ENCODE measurements at places on chromosomes 13 and 19.

GRCh38 chr13:91986761-91987483, 588.5 kb downstream of the GPC5 start:
- DNase-seq = no peak

DNA sequence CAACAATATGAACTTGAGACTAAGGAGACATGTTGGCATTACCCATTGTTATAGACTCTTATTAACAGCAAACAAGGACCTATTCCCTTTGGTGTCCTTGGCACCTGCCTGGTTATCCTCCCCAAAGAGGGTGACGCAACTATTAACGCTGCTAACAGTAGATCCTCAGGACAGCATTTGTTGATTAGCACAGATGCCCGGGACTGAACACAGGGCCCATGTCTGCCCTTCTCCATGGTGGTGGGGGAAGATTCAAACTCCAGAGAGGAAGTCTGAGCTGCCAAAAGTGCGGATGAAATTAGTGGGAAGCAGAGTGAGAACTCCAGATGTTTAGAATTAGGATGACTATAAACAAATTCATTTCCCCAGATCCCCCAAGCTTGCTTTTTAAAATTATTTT, 101.2 kb upstream of the RAP2A start:
- no peak for DNase-seq

- peak; percentile 55 for DNase-seq
These were observed 1.9 kb upstream of the NKPD1 start for GRCh38 chr19:45162608-45163143.

DNA sequence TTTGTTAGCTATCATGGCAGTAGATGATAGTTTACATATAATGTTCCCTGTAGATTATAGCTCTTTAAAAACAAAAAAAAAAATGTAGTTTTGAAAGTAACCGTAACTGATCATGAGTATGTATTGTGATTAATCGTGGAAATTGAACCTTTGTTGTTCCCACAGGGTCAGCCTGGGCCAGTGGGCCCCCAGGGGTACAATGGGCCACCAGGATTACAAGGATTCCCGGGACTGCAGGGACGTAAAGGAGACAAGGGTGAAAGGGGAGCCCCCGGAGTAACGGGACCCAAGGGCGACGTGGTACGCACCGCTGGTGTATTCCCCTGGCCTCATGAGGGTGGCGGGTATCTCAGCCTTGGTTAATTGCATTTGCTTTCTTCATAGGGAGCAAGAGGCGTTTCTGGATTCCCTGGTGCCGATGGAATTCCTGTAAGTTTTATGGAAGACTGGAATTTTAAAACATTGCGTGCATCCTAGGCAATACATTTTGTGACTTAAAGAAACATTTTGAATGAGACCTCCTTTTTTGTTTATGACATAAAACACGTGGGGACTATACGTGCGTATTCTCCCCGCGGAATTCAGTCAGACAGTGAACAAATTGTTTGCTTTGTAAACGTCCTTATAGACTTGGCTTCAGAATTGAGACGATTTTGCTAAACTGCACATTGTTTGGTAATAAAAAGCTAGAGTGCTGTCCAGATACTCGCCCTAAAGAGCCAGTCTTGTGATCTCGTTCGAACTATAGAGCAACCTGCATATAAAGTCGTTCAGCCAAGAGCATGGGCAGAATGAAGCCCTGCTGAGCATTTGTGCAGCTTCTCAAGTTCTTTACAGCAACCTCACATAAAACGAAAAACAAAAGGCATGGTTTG, 117.7 kb downstream of the COL4A2 start:
- no peak for DNase-seq

- DNase-seq = no peak
These were observed 487.8 kb downstream of the KCTD12 start for GRCh38 chr13:76398425-76398824.

GRCh38 chr13:43567608-43568007, 219.2 kb downstream of the ENOX1 start:
- no peak for DNase-seq

GRCh38 chr19:4707956-4708650, 15.5 kb downstream of the DPP9 start:
- no peak for DNase-seq

- DNase-seq = no peak
These were observed 1729.5 kb upstream of the SPRY2 start for GRCh38 chr13:82070416-82070815.

DNA sequence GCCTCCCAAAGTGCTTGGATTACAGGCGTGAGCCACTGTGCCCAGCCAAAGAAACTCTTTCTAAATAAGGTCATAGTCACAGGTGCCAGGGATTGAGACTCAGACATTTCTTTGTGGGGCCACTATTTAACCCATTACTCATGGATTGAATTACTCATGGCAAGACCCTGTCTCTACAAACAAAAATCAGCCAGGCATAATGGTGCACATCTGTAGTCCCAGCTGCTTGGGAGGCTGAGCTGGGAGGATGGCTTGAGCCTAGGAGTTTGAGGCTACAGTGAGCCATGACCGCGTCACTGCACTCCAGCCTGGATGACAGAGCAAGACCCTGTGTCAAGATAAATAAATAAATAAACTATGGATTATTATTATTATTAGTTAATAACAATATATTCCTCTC, 3.6 kb upstream of the KLF2 start:
- DNase-seq = no peak

GRCh38 chr19:9219489-9219888, at the start of gene OR7D4:
Gene OR7D4, minus strand, starts transcription at chr19:9219589. Its CDS starts 4,752 bp downstream, at chr19:9214837.
- DNase-seq = no peak

- DNase-seq = peak; percentile 99
These were observed at the start of the genes MED29 and PAF1 for GRCh38 chr19:39390751-39391437. Gene MED29, plus strand, starts transcription at chr19:39391378. Its CDS starts 45 bp downstream, at chr19:39391423. Gene PAF1, minus strand, starts transcription at chr19:39391106. Its CDS starts 242 bp downstream, at chr19:39390864.

GRCh38 chr19:58252102-58252685, 23.5 kb downstream of the ZNF544 start:
- no peak for DNase-seq

- DNase-seq = no peak
These were observed 3.3 kb upstream of the CHAMP1 start for GRCh38 chr13:114310956-114311355.

GRCh38 chr19:3433313-3433712, 47.0 kb downstream of the SMIM24 start:
- DNase-seq = no peak

DNA sequence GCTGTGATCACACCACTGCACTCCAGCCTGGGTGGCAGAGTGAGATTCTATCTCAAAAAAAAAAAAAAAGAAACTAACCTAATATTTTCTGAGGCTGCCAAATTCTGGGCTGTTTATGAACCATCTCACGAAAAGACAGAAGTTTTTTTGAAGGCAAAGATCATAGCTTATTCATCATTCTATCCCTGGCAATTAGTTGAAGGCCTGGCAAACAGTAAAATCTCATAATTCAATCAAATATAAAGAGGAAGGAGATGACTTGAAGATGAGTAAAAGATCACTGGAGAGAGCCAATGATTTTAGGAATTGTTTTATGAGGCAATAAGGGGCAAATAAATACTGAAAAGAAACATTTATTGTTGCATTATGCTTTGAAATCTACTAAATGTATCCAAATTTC, 216.5 kb downstream of the DCLK1 start:
- no peak for DNase-seq

GRCh38 chr13:111947876-111948275, 119.1 kb upstream of the SOX1 start:
- no peak for DNase-seq

DNA sequence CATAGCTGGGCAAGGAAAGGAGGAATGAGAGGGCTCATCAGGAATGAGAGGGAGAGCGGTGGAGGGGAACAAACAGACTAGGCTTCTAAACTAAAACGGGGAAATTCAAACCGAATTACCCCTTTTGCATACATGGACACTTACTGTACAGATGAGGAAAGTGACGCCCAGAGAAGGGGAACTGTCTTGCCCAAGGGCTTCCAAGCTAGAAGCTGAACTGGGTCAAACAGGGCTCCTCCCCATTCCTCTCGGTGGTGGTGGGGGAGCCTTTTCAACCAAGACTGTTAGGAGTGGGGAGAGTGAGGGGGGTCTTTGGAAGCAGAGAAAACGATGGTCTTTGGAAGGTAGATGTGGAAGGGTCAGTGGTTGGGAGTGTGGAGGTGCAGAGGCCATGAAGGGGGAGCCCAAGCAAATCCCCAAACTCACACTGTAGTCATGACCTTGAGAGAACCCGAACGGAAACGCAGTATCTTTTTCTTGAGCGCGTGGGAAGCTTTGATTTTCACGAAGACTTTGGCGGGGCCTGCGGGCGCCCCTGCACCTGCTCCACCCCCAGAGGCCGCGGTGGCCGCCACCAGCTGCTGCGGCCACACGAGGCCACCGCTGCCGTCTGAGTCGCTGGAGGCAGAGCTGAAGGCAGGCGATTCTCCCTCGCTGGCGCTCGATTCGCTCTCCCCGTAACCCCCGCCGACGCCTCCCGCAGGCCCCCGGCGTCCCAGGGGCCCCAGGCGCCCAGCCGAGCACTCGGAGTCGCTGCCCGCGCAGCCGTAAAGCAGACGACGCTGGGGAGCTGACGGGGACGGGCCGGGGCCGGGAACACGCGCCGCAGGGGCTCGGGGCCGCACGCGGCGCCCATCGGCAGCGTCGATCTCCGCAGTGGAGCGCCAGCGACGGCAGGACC, 12.3 kb upstream of the GNG8 start:
- no peak for DNase-seq

- no peak for DNase-seq
These were observed 36.3 kb upstream of the MLNR start for GRCh38 chr13:49183672-49184325.

GRCh38 chr19:49104229-49104864, 9.8 kb upstream of the LIN7B start:
- DNase-seq = no peak

DNA sequence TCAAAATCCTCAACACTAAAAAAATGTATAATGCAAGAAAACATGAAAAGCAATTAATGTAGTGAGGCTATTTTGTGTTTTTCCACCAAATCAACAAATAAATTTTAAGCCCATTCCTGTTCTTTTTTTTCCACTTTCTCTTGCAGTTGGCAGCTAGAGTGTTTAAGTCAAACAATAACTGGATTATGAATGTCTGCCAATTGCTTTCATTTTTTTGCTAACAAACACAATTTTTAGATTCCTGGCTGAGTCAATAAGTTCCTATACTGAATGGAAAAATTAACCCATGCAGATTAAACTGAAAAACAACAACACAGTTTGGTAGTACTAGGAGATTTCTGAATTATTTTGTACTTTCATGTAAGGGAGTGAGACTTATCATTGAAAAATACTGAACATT, 232.4 kb downstream of the SLITRK5 start:
- no peak for DNase-seq

DNA sequence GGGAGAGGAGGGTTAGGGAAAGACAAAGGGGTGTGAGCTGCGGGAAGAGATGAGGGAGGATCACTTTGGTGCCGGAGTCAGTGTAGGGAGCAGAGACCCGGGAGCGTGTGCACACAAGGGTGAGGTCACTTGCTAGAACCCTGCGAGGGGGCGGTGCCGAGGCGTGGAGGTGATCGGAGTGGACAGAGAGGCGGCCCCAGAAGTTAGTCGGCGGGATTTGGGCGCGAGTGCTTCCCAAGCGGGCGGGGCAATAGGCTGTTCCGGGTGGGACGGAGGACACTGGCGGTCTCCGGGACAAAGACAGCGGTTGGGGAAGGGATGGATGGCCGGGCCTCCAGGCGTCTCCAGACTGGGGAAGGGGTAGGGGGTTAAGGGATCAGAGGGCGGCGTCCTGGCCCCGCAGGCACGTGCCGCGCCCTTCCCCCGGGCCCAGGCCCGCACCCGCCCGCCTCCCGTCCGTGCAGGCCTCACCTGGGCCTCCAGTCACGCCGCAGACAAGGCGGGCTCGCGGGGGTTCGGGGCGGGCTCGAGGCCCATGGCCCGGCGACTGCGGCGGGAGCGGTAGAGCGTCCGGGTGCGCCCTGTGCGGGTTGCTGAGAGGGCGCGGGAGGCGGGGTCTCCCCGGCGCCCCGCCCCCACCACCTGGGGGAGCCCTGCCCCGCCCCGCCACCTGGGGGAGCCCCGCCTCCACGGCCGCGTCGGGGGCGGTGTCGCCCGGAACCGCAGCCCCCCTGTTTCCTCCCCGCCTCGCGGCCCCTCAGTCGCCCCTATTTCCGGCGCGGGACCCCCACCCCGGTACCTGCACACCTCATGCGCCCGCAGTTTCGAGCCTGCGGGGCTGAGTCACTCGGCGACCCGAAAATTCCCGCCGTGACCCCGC, at the start of gene LPAR2:
LPAR2 (minus strand) TSS at position 600 of the 880 bp plus-strand sequence. CDS start 945 bp downstream, outside the sequence.
- peak; percentile 24 for DNase-seq

DNA sequence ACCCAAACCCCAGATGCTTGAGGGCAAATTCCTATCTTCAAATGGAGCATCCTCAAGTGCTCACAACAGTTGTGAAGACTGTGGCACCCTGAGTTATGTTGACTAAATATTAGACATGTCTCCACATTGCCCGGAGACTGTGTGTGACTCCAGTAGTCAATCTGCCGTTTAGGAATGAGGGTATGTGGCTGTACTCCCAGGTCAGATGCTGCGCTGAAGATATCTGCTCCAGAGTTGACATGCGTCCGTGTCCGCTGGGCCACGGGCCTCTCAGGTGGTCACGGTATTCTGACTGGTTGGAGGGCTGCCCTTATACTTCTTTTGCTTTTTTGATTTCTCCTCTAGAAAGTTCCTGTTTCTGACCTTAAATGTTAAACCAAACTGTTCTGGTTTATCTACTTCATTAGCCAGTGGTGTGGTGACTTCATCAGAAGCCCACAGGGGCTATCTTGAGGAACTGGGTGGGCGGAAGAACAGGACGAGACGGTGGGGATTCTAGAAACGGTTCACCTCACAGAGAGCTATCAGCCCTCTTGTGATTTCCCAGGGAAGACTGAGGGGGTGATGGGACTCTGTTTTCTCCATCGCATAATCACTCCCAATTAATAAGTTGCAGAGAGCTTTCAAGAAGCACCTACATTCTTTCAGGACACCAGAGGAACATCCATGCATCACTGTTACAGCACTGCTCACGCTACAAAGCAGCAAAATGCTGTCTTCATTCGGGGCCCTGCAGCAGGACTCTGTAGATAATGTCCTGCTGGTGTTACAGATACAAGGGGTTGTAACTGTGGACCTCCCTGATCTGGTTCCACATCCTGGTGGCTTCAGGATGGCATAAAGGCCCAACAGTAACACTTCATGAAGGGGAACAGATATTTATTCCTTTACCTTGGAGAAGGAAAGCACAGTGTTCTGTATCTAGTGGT, 1.3 kb upstream of the LCP1 start:
- DNase-seq = no peak

All from NCI-H1092 treated with DMSO at 0.1 percent for 48 hours (cell line).